Neural crest cell (in vitro differentiated cells): ENCODE measurements at places on chromosomes 2 and 18.

DNA sequence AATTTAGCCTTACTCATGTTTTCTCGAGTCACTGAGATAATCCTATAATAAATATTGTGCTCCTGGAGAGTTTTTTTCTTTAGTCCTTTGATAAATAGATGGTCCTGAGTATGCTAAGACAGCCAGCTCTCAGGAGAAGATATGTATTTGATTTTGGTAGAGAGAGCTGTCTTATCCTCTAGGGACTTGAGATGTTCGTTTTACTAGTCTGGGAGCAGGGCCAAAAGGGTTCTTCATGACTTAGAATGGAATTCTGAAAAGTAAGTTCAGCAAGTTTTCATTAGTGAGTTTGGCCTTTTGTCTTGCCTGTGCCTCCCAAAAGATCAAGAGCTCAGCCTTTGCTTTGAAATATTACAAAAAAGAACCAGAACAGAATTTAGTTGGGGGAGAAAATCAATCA, 246.7 kb downstream of the BABAM2 start:
- DNase-seq: no peak

- DNase-seq: no peak
Observed at GRCh38 chr18:32332708-32333107, 138.0 kb downstream of the GAREM1 start.

DNA sequence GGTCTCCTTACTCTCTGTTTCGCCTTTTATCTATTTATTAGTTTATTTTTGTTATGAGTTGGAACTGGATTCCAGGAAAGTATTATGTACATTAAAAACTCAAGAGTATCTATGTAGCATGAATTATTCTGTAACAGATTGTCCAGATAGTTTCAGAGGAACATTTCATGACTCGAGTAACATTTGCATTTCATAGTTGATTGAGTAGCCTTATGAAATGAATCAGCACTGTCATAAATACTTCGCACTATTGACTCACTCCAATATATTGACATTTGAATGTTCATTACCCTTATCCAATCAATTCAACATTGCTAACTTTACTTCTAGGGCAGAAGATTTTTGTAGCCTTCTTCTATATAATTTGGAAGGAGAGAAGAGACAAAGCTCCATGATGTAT, 11.3 kb upstream of the VRK2 start:
- DNase-seq: no peak

- DNase-seq: peak; percentile 67
Observed at GRCh38 chr2:207474863-207475485, 54.8 kb upstream of the CREB1 start.

DNA sequence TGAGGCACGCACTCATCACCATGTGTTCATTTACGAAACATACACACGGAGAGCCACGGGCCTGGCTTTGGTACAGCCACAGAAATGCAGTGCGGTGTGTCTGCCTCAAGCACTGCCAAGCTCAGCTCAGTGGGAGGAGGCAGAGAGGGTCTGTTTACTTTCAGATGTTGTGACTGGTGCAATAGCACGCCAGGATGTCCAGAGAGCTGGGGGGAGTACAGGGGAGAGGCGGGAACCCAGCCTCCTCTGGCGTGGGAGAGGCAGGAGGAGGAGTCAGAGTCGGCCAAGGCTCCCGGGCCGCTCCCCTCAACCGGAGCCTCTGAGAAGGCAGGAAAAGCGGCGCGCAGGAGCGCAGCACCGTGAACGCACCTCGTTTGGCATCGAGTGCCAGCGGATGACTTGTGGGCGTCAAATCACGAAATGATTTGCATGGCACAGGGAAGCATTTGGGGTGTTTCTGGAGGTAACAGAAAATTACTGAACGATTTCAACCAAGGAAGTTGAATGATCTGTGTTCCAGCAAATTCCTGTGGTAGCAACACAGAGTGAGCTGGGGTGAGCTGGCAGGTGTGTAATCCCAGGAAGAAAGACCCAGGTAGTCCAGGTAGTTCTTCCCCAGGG, 143.0 kb downstream of the ZNF516 start:
- DNase-seq: no peak
